ENCODE measurements at places on chromosomes 7 and 10. TPM values are rescaled to one million over a fixed set of nuclear protein-coding genes. Genes with fewer than 3 reads are reported as not detected.

Gene CPEB3
- 2.5 TPM for total RNA-seq

Gene PARP12
- total RNA-seq = 55.9 TPM

Gene NUDT13
- 0.91 TPM for total RNA-seq

Gene PSD
- 10.4 TPM for total RNA-seq

Gene SPDYE16
- total RNA-seq = not detected

Gene ITPRID1
- total RNA-seq = not detected

Gene NKX1-2
- not detected for total RNA-seq

Gene FEZF1
- not detected for total RNA-seq

Gene SLC29A3
- total RNA-seq = 6.0 TPM

Gene MOGAT3
- total RNA-seq = not detected

Gene MSMB
- total RNA-seq = not detected

Gene SLIT1
- 0.26 TPM for total RNA-seq

Gene TMEM229A
- total RNA-seq = not detected

Gene GAD2
- not detected for total RNA-seq

Gene GPR15LG
- total RNA-seq = not detected

Gene SLC26A3
- total RNA-seq = not detected

Gene JAKMIP3
- 1.3 TPM for total RNA-seq

Gene CLCN1
- not detected for total RNA-seq

Gene CRPPA
- total RNA-seq = 1.1 TPM

Gene LIPK
- total RNA-seq = not detected

Gene ANXA8L1
- total RNA-seq = not detected

Gene BUD31
- 136 TPM for total RNA-seq

Gene FOXI2
- total RNA-seq = not detected

Gene DYNC1I1
- total RNA-seq = not detected

Gene PON1
- total RNA-seq = not detected

Gene SORCS1
- not detected for total RNA-seq

Gene MACROH2A2
- total RNA-seq = 4.5 TPM

Gene LRRN3
- 56.5 TPM for total RNA-seq

Gene ADARB2
- total RNA-seq = not detected

All from activated CD4-positive, alpha-beta T cell treated with anti-CD3 and anti-CD28 coated beads, Interleukin-2, amount 10 ng/mL, durations not matched to agents 24 days and 14 days (primary cell).